ENCODE measurements at places on chromosomes 4 and X.

DNA sequence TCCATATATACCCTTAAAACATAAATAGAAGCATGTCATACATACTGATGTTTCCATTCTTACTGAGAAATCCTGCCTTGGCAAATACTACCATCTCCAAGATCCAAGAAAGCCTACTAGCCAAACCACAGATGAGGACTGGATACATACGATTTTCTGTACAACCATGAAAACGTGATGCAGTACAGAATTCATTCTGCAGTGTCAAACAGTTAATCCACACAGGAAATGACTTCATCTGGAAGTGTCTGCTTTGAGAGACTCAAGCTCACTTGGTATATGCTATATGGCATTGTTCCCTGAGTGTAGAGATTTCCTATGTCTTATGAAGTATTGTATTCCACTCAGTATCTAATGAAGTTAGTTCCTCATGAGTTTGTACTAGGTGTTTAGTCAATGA, 94.3 kb downstream of the CT47B1 start:
- DNase-seq = no peak

DNA sequence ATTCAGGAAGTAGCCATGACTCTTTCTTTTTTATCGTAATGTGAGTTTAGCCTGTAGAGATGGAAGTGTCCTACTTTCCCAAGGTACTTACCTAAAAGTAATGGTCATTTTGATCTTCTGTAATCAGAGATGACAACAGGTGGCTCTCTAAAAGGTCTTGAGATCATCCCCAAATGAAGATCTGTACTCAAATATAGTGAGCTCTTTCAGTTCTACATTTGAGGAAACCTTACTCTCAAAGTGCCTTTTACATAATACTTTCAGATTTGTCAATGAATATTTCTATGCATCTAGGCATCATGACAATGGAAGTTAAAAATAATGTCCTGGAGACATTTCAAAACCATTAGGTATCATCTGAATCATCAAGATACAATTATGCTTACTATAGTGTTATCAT, 17.2 kb upstream of the MND1 start:
- no peak for DNase-seq

GRCh38 chr4:140242357-140243277, 88.6 kb upstream of the MAML3 start:
- DNase-seq = no peak

DNA sequence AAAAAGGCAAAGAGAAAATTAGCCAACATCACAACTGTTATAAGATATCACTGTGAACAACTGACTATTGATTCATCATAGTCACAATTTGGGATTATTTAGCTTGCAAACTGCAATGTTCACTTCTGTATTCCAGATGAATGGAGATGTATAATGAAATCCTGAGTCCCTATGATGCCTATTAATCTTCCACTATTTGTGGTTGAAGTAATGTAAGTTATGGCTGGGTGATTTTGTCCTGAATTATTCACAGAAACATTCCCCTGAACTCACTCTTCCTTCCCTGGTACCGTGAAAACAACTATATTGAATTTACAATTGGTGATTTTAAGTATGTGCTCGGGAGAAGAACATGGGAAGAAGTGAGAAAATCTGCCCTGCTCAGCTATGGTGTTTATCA, 50.8 kb upstream of the NPFFR2 start:
- no peak for DNase-seq

DNA sequence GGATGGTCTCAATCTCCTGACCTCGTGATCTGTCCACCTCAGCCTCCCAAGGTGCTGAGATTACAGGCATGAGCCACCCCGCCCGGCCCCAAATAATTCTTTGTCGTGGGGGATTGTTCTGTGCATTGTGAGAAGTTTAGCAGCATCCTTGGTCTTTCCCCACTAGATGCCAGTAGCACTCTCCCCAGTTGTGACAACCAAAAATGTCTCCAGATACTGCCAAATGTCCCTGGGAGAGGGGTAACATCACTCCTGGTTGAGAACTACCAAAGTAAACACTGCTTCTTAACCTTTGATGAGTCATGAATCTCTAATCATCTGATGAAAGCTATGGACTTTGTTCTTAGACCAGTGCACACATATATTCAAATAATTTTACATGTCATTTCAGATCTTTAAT, 90.7 kb upstream of the BRS3 start:
- no peak for DNase-seq

- DNase-seq = no peak
Measured at GRCh38 chr4:180827232-180828009, 1415.8 kb upstream of the TENM3 start.

GRCh38 chr4:139223682-139224317, 46.8 kb upstream of the ELF2 start:
- no peak for DNase-seq

- DNase-seq = peak; percentile 27
Measured at GRCh38 chrX:38304010-38304409, 23.3 kb downstream of the RPGR start.

DNA sequence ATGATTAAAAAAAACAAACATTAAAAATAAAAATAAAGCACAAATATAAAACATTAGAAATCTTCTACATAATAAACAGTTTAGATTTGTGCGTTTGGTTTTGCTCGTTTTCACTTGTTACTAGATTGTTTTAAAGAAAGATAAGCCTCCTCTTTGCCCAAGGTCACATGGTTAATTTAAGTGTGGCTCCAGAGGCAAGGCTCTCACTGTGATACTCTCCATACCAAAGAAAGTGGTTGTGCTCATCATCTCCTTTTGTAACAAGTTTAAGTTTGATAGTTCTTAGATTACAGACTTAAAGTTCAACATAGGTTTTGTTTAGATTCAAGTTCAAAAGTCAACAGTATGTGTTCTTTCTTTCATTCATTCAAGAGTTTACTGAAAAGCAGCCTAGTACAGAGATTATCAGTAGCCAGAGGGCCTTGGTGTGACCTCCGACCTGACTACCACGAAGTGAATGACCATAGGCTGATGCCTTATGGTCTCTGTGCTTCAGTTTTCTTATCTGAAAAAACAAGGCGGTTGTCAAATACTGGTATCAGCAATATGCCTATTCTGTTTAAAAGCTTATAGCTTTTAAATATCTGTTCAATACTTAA, 133.2 kb downstream of the ZAR1 start:
- DNase-seq = no peak

DNA sequence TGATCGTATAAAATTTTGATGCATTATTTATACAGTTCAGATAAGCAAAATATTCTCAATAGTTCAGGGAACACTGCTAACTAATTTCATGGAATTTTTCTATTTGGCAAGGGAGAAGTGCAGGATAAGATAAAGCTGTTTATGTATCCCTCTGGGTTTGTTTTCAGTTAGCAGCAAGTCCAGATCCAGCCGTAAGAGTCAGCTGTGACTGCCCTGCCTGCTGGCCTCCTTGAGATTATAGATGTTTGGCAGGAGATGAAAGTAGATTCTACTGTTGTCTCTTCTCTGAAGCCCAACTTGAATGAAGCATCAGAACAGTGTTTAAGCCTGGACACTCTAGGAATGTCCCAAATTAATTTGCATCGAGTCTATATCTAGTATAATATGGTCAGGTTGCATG, 29.5 kb downstream of the ANTXR2 start:
- no peak for DNase-seq

GRCh38 chrX:40340116-40340515, 240.7 kb upstream of the ATP6AP2 start:
- no peak for DNase-seq

DNA sequence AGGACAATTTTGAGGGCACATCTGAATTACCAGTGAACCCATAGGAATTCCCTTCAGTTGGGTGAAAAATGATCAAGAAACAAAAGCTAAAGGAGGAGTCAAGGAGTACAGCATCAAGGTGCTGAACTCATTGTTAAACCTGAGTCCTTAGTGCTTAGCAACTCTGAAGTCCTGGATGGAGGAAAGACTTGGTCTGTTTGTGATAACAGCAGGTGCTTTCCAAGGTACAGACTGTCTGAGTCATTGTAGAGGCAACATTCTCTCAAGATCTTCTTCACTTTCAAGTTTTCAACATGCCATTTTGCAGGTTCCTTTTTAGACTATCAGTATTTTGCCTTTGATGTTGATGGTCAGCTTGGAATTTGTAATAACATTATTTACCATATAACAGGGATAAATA, 293.9 kb downstream of the AFF2 start:
- DNase-seq = no peak

- DNase-seq = no peak
Measured at GRCh38 chr4:116027311-116027710, 913.9 kb upstream of the NDST4 start.

- peak; percentile 82 for DNase-seq
Measured at GRCh38 chrX:68732906-68733493, 85.5 kb downstream of the STARD8 start.

- DNase-seq = no peak
Measured at GRCh38 chr4:5995901-5996623, 22.2 kb downstream of the C4orf50 start.

DNA sequence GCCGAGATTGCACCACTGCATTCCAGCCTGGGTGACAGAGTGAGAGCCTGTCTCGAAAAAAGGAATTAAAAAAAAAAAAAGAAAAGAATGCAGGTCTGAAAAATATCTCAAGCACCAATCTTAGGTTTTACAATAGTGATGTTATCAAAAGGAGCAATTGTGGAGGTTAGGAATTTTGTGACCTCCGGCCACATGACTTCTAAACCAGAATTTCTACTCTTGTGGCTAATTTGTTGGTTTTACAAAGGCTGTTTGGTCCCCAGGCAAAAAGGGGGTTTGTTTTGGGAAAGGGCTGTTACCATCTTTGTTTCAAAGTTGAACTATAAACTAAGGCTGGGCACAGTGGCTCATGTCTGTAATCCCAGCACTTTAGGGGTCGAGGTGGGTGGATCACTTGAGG, 15.4 kb upstream of the ZNF41 start:
- DNase-seq = no peak

- no peak for DNase-seq
Measured at GRCh38 chr4:142844782-142845181, 1.3 kb downstream of the INPP4B start.

- no peak for DNase-seq
Measured at GRCh38 chr4:184817494-184818215, 8.1 kb downstream of the ACSL1 start.

GRCh38 chr4:102825261-102826091, 1.9 kb downstream of the UBE2D3 start:
- DNase-seq = peak; percentile 19

All from HEK293T (cell line).